ENCODE measurements at places on chromosomes 16 and 17. TPM values are rescaled to one million over a fixed set of nuclear protein-coding genes. Genes with fewer than 3 reads are reported as not detected.
A peak's percentile ranks its signal among the peaks of the same experiment; 100 is the strongest.

GRCh38 chr17:72724267-72724666 is 368.2 kb downstream of the SLC39A11 start:
- no peak for DNase-seq

DNA sequence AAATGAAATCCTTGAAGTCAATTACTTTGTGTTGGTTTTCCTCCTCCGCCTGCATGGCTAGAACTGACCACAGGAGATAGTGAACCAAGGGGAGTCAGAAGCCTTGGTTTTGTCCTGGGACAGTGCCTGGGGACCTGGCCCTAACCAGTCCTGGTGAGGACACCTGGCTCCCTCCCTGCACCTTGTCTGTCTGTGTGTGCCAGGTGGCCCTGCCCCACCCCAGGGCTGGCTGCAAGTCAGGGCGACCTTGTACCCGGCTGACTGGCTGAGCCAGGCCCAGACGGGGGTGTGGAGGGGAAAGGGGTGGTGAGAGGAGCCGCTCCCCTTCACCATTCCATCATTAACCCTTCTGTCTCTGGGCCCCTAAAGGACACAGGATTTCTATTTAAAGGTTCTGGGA is 3.4 kb downstream of the RAPGEFL1 start:
- no peak for DNase-seq

DNA sequence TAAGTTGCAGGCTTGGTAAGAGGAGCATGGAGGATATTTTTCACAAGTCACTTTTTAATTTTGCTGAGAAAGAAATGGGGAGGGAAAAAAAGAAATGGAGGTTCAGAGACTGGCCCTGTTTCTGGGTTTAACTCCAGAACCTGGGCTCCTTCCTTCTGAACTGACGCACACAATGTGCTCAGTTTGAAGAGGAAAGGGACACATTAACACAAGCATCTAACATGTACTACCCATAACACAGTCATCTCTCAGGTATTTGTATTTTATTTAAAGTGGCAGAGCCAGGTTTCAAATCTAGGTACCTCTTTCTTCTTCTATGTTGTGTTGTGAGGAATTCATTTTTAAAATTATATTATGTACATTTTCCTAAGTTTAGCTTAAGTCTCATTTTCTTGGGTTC is 5.3 kb upstream of the TMEM100 start:
- no peak for DNase-seq

DNA sequence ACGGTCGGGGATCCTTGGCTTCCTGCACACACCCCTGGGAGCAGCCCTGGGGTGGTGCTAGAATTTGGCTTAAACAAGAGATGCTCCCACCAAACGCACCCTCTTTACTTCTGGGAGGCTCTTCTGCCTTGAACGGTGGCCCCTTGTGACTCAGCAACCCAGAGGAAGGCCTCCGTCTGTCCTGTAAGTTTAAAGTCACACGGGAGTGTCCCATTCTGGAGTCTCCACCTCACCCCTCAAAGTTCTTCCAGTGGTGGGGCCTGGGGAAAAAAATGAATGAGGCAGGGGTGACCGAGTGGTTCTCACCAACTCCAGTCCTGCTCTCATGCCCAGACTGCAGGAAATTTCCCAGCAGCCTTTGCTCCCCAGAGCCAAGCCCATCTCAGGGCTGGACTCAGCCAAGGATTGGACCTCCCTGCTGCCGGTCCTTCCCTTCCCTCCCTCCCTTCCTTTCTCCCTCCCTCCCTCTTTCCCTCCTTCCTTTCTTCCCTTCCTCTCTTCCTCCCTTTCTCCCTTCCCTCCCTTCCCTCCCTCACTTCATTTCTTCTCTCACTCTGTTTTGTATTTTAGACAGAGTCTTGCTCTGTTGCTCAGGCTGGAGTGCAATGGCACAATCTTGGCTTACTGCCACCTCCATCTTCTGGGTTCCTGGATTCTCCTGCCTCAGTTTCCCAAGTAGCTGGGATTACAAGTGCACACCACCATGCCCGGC is 11.4 kb downstream of the ITGAD start:
- DNase-seq: no peak

- DNase-seq: no peak
Measured at GRCh38 chr16:76669288-76669687, 392.1 kb downstream of the CNTNAP4 start.

GRCh38 chr17:40726919-40727318 is 23.4 kb upstream of the KRT24 start:
- DNase-seq: no peak

DNA sequence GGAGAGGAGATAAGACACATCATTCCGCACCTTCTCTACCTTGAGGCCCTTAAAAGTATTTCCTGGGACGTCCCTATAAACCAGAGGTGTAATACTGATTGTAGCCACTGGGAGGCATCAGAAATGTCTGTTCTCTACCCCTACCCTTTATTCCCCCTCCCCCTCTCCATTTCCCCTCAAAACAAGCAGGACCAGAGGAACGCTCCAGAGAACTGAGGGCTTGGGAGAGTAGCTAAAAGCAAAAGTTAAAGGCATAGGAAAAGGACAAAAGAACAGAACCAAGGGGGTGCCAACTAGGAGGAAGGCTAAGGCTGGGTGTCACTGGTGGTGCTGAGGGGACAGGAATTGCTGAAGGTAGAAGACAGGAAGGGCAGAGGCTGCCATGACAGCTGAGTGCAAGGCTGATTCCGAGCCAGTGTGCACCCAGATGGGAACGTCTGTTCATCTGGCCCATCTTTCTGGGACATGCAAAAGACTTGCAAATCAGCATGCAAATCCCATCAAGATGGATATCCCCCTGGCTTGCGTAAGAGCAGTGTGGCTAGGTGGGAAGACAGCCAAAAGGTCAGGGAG is 6.7 kb downstream of the CAMTA2 start:
- peak; percentile 77 for DNase-seq

GRCh38 chr17:76262732-76263344 is 2.3 kb upstream of the UBALD2 start:
- DNase-seq: no peak

GRCh38 chr17:2937331-2938003 is 125.9 kb downstream of the OR1D5 start:
- no peak for DNase-seq

GRCh38 chr17:49093131-49093530 is 39.4 kb upstream of the B4GALNT2 start:
- DNase-seq: no peak

DNA sequence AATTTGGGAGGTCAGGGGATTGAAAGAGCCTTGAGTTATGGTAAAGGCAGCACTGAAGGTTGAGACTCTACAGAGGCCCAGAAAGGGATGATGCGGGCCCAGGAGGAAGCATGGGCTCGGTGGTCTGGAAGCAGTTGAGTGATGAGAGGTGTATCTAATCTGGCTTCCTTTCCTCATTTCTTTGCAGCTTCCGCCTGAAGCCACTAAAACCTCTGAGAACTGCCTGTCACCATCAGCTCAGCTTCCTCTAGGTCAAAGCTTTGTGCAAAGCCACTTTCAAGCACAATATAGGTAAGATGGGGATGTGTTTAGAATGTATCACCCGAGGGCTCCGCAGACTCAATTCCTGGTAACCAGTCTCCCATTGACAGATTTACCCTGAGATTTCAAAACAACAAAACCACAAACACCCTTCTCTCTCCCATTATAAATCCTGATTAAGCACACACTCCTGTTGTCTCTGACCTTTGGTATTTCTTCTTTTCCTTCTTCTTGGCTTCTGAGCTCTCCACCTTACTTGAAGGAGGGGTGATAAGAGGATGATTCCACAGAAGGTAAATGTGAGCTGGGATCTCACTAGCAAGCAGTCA is 21.2 kb downstream of the USP43 start:
- no peak for DNase-seq

DNA sequence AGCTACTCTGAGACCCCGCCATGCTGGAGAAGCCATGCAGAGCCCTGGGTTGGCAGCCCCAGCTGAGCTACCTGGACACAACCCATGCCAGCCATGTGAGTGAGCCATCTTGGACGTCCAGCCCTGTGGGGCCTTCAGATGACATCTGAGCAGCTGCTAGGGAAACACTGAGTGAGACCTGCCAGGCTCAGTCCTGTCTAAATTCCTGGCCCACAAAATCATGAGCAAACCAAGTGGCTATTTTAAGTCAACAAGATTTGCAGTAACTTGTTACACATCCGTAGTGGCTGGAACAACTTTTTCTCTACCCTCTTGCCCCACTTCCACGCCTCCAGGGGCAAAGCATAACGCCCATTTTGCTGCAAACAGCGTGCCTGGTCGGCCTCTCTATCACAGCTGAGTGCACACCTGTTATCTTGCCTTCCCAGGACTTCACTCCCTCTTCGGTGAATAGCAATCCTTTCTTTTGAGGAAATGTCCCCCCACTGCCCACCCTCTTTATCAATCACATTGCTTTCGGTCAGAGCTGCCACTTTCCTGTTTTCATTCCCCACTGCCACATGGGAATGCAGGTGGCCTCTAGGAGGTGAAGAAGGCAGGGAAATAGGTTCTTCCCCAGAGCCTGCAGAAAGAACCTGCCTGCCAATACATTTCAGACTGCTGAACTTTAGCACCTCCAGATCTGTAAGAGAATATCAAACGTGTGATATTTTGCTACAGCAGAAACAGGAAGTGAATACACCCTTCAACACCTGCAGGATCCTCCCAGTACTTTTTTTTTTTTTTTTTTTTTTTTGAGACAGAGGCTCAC is 7.4 kb upstream of the SCIMP start:
- DNase-seq: no peak

ARL5C gene
- 0.22 TPM for polyA plus RNA-seq

ZNF423 gene
- polyA plus RNA-seq: 27.8 TPM

PABPN1L gene
- not detected for polyA plus RNA-seq

CDH3 gene
- 65.2 TPM for polyA plus RNA-seq

SAMD14 gene
- 16.1 TPM for polyA plus RNA-seq

ABCC3 gene
- polyA plus RNA-seq: 11.8 TPM
